ENCODE measurements at places on chromosomes 4 and X.

DNA sequence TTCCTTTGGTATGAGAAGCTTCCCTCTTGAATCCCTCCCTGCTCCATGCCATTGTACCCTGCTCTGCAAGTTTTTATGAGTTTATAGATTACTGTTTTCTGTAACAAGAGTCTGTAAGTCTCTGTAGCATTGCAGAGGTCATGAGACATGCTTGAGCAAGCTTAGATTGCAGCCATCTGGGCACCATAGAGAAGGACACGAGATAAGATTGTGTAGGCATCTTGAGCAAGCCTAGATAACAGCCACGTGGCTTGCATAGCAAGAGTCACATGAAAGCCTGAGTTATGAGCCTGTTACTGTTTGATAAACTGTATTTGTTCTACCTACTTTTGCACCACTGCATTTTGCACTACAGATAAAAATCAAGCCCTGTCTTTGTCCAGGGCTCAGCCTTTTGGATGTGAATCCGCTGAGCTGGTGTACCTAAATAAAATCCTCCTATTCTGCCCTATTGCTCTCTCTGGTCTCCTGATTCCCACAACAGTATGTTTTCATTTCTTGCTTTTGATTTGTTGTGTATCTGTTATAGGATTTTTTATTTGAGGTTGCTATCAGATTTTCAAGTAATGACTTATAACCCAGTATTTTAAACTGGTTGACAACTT, 127.4 kb upstream of the ANKRD50 start:
- no peak for ATAC-seq

GRCh38 chrX:3815896-3816664, 102.6 kb upstream of the PRKX start:
- no peak for ATAC-seq

DNA sequence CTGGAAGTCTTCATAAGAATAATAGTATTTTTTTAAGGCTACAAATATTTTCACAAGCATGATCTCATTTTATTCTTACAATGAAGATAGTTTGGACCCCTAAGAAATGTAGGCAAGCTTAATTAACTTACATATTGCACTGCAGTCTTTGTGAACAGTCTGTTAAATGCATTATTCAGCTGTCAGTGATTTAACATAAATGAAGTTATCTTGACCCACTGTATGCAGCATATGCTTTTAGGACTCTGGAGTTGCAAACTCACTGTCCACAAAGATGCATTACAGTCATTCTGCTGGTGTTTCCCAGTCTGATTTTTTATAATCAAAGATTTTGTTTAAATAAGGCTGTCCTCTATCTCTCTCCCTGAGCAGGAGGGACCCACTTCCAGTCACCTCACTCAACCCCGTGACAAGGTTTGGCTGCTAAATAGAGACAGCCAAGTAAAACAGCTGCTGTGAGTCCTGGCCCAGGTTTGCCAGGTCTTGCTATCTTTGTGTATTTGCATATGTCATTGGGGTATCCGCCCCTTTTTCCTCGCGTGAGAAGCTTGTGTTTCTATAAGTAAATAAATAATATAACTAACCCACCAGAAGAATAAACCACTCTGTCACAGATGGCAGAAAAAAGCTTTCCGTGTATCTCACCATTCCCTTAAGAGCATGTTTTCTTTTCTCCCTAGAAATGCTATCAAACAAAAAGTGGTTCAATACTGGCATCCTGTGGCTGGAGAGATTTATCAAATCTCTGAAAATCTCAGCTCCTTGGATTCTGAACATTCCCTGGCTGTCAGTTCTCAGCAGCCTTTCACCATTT, 67.0 kb downstream of the SLC7A11 start:
- ATAC-seq, result peak; percentile 58

DNA sequence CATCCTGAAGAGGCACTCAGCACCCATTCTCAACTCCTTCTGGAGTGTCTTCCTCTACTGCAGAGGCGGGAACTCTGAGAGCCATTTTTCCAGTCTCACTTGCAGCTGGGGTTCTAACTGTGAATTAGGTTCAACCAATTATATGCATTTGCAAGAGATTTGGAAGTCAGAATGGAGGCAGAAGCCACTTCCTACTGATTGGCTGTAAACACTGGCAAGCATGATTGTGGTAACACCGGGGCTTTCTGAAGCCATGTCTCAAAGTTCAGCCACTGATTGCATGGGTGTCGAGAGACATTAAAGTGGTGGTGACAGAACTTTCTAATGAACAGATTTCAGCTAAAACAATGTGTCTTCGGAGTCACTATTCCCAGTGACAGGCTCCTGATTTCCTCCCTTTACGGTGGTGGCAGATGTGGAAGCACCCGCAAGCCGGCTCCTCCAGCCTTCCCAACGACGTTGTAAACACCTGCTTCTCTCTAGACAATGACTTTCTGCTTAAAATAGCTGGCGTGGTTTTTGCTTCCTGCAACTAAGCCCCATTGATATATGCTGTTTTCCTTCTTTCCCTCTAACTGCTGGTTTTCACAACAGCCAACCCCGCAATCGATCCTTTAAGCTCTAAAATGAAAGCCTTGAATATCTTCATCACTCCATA, 92.0 kb downstream of the IRF2 start:
- peak; percentile 42 for ATAC-seq

DNA sequence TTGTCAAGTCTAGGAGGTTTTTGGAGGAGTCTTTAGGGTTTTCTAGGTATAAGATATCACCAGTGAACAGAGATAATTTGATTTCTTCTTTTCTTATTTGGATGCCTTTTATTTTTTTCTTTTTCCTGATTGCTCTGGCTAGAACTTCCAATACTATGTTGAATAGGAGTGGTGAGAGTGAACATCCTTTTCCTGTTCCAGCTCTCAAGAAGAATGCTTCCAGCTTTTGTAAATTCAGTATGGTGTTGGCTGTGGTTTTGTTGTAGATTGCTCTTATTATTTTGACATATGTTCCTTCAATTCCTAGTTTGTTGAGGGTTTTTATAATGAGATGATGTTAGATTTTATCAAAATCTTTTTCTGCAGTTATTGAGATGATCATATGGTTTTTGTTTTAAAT, 165.6 kb upstream of the WDFY3 start:
- ATAC-seq, result no peak

Data from motor neuron (in vitro differentiated cells).